ENCODE measurements at places on chromosomes 13 and 19.

DNA sequence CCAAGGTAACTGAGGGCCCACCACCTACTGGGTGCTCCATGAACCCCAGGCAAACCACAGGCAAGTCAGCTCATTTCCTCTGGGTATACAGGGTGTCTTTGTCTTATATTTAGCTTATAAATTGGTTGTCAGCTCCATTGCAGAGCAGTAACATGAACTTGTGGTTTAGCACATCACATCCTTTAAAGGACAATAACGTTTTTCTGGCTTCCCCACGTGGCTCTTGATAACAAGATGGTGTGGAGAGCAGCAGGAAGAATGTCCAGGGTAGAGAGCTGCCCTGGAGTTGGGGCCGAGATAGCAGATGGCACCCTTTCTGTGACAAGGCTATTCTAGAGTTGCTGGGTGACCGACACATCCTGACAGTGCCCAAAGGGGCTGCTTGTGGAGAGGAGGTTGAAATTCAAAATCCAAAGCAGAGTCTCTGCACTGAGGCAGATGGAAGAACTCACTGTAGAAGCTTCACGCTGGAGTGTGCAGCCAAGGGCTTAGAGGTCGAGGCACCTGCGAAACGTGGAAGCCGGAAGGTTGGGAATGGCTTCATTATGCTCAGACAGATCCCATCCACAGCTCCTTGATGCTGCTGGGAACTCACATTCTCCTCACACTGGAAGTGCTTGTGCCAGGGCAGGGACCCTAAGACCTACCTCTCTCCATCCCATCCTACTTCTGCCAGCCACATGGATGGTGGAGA lies 133.0 kb upstream of the FRY start:
- no peak for DNase-seq

DNA sequence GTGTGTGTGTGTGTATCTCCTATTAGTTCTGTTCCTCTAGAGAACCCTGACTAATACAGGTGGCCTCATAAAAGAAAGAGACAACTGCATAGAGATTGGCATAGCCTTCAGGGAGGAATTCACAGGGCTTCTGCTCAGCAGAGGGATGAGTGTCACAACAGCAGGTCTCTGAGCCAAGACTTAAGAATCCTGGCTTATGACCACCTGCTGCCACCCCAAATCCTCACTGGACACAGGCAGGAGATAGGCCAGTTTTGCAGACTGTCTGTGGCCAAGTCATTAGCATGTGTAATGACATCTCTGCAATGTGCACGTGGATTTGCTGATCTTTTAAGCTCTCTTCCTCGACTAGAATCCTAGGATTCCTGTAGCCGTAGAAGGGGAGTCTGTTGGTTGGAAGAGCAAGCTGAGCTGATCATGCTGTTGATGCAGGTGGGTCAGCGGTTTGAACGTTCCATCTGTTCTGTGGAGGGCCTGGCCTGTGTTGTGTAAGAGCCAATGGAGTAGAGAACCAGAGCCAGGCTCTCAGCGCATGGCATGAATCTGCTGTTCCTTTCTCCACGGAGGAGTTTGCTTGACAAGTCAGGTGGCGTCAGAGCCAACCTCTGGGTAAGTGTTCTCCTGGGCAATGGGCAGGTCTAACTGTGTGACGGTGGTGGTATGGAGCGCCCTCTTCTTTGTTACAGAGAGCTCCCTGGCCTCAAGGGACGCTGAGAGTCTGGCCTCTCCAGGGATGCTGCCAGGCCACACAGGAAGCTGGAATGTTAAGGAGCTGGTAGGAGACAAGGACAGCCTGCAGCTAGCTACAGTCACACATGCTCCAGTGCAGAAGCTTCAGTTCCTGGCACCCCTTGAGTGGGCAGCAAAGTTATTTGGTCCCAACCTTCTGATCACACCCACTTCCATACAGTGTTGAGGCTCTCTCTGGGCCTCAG lies 503.1 kb downstream of the FOXO1 start:
- DNase-seq = no peak

GRCh38 chr13:81990652-81991051 lies 1649.7 kb upstream of the SPRY2 start:
- no peak for DNase-seq

DNA sequence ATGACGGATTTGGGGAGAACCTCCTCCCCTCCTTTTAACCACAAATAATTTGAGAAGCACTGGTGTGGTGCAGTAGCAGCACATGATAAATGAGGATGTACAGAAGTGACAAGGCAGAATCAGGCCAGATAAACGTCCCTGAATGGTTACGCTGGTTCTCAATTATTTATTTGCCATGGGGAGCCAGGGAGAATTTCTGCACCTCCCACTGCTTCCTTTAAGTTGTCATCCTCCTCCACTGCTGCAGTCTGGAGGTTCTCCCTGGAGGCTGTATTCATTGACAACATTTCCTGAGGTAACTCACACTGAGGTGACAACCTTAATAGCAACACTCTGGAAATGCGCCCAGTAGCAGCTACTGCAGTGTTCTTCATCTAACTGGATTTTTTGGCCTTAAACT lies 308.9 kb upstream of the SLITRK1 start:
- DNase-seq = peak; percentile 6

DNA sequence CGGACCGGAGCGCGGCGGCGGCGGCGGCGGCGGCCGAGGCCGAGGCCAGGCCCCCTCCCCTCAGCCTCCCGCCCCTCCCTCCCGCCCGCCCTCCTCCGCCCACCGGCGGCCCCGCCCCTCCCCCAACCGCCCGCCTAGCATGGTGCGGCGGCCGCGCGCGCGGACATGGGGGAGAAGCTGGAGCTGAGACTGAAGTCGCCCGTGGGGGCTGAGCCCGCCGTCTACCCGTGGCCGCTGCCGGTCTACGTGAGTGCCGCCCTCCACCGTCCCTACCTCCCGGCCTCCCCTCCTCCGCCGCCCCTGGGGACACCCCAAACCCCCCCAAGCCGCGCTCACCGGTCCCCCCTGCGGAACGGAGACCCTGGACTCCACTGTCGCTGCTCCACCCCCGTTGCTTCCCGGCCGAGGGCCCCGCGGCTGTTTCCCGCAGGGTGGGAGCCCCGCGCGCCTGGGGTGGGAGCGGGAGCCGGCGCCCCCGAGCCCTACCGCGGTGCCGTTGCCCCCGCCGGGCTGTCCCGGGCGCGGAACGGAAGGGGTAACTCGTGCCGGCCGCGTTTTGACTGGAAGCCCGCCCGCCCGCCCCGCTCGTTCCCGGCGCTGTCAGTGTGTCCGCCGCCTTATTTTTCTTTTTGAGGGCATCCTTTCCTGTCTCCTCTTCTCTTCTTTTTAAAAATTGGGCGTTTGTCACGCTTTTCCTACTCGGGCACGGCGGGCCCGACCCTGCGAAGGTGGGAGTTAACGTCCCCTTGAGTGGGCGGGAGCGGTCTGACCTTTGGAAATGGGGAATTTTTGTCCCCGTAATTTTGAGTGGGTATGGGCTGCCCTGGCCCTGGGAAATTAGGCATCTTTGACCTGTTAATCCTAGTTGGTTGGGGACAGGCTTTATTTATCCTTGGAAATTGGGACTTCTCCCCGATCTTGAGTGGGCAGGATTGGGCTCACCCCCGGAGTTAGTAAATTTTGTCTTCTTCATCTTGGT lies 576 bp downstream of the DOT1L start:
- no peak for DNase-seq

DNA sequence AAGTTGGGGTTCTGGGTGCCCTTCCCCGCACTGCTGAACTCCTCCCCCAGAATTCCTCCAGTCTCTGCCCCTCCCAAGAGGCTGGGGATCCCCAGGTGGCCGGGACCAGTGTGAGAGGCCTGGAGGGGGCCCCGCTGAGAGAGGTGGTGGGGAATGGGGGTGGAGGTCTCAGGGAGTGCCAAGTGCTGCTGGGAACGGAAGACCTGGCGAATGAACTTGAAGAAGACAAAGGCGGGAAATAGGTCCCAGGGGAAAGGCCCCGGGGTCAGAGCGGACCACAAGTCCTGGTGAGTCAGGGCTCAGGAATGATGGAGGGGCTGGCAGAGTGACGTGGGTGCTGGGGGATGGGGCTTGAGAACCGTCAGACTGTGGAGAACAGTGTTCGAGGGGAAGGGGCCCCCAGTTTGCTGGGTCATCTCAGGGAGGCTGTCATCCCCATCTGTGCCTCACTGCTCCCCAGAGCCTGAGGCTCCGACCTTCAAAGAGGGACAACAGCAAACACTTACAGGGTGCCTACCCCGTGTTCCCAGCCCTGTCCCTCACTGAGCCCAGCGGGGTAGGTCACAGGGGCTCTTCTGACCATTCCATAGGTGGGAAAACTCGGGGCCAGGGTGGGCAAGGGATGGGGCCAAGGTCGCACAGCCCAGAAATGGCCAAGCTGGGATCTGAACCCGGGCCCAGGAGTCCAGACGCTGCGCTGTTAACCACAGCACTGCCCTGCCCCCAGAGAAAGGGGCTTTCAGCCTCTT lies 16.0 kb upstream of the SEMA6B start:
- peak; percentile 99 for DNase-seq

DNA sequence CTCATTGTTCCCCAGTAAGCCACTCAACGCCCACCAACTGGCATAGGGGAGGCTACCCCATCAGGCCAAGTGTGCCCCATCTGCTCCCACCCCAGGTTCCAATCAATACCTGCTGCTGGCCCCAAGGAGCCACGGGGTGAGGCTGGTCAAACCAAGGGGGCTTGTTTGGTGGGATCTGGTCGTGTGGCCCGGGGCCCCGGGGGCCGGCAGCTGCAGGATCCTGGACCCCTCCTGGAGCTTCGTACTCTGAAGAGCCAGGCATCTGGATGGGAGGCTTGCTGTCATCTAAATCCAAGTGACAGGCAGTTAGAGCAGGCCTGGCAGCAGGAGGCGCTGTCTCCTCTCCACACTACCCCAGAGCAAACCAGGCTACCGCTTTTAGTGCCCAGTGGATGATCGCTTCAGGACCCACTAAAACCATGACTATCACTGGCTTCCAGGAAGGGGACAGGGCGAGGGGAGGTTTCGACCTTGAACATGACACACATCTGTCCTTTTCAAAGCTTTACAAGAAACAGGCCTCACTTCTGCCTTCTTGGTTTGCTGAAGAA lies 14.2 kb downstream of the CHERP start:
- DNase-seq = no peak

GRCh38 chr13:44331912-44332851 lies 41.4 kb upstream of the SERP2 start:
- DNase-seq = peak; percentile 96

DNA sequence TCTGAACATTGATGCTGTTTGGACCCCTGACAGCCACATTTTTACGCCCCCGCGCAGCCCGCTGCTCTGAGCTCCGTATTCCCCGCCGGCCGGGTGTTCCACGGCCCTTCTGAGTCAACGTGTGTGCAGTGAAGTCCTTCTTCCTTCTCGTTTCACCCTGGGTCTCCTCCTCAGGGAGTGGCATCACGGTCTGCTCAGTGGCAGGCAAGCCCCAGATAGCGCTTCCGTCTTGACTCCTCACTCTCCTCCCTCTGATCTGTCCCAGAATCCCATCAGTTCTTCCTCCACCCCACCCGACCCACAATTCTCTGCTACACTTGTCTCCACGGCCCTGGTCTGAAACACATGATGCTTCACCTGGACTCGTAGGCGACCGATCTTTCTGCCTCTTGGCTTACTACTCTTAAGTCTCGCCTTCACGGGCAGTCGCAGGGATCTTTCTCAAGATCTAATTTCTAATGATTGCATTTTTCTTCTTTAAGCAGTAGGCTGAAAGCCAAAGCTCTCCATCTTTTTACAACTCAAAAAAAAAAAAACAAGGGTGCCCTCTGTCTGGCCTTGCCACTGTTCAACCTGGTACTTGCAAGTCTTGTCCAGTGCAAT lies 33.9 kb downstream of the CCNE1 start:
- peak; percentile 16 for DNase-seq

GRCh38 chr19:49190781-49191180 lies 33.2 kb downstream of the TRPM4 start:
- DNase-seq = no peak

- peak; percentile 62 for DNase-seq
Measured at GRCh38 chr13:48251611-48252081, 18.6 kb downstream of the ITM2B start.

- DNase-seq = no peak
Measured at GRCh38 chr13:95614641-95615245, 29.8 kb downstream of the DZIP1 start.

DNA sequence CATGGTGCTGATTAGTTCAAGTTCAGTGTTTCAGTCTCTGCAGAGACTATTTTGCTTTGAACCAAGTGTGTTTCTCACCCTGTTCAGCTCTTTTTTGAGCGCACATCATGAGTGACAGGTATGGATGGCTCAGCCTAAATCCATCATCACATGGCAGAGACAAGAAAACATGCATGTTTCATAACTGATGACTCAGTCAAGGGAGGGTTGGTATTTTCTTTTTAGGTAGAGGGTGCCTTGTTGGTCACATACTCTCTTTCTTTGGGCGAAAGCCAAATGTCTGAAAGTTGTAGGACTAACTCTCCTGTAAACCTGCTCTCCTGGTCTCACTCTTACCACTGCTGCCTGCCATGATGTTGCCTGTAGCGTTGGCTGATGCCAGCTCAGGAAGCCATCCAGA lies 48.1 kb upstream of the RAP2A start:
- peak; percentile 30 for DNase-seq

DNA sequence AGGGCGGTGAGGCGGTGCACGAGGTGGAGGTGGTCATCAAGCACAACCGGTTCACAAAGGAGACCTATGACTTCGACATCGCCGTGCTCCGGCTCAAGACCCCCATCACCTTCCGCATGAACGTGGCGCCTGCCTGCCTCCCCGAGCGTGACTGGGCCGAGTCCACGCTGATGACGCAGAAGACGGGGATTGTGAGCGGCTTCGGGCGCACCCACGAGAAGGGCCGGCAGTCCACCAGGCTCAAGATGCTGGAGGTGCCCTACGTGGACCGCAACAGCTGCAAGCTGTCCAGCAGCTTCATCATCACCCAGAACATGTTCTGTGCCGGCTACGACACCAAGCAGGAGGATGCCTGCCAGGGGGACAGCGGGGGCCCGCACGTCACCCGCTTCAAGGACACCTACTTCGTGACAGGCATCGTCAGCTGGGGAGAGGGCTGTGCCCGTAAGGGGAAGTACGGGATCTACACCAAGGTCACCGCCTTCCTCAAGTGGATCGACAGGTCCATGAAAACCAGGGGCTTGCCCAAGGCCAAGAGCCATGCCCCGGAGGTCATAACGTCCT lies 9.4 kb upstream of the PROZ start:
- DNase-seq = no peak

- no peak for DNase-seq
Measured at GRCh38 chr13:96248103-96248502, 158.2 kb downstream of the HS6ST3 start.

GRCh38 chr19:43782689-43783231 lies 2.0 kb upstream of the KCNN4 start:
- DNase-seq = no peak

- no peak for DNase-seq
Measured at GRCh38 chr13:111319521-111319920, 921 bp upstream of the TEX29 start.

GRCh38 chr13:46289260-46289955 lies 77.7 kb downstream of the LRRC63 start:
- no peak for DNase-seq

- DNase-seq = peak; percentile 48
Measured at GRCh38 chr19:9531933-9532332, 6.5 kb downstream of the ZNF426 start.

DNA sequence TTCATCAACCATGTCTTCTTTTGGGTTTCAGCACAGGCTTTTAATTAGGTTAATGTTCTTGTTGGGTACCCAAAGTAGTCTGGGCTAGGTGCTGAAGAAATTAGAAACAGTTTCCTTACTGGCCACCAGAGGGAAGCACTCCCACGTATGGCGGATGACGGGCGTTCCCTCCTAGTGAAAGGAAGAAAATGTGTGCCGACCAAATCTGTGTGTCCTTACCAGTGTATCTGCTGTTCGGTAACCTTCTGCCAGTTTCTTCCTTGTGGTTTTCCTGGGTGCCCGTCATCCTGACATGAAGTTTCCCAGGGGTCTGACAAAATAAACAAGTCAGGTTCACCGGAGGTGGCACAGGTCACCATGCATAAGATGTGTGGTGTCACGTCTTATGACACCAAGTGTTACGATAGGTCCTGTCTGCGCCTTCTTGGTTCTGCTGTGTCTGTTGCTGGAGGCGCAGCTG lies 6.0 kb upstream of the WDR88 start:
- peak; percentile 54 for DNase-seq
